ENCODE measurements at places on chromosomes 11 and 22.

DNA sequence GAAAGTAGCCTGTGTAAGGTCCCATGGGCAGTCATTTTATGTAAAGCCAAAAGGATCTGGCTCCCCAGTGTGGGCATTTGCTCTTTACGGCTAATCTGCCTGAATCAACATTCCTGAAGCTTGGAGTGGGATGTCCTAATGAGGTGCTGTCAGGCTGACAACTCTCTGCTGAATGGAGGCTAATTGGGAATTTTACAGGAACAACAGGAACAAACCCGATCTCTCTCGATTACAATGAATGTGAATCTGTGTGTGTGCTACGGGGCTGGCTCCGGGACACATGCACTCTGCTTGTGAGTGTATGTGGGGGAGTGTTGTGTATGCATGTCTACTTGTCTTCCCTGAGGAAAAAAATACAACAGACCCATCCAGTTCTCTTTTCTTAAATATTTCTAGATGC, 415.2 kb downstream of the TENM4 start:
- no peak for DNase-seq

- no peak for DNase-seq
Observed at GRCh38 chr11:72813740-72814285, 398 bp upstream of the ATG16L2 start.

DNA sequence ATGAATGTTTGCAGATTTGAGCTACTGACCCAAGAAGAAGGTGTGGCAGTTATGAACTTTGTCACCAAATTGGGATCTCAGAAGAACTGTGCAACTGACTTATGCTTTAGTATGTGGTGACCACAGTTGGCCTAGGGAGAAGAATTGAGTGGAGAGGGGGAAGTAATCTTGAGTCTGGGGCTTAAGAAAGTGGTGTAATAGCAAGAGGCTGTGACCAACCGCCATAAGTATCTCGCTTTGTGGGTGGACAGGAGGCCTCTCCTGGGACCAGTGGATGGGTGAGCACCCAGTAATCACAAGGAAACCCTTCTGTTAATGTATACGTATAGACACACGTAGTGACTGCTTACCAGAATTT, 12.7 kb upstream of the IL10RA start:
- no peak for DNase-seq

DNA sequence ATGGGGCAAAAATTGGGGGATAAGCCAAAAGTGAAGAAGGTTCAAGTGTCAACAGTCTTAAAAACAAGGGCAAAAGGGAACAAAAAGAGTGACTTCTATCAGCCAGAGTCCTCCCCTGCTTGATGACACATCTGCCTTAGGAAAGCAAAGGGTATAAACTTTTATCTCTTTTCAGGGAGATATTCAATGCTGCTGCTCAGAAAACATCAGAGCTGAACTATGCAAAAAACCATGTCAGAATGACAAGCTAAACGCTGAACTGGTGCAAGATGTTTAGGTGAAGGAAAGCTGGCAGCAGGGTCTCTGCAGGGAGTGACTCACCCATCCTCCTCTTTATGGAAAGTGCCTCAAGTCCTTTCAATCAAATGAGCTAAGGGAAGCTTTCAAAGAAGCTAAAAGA, 24.7 kb downstream of the ALG9 start:
- DNase-seq: no peak

DNA sequence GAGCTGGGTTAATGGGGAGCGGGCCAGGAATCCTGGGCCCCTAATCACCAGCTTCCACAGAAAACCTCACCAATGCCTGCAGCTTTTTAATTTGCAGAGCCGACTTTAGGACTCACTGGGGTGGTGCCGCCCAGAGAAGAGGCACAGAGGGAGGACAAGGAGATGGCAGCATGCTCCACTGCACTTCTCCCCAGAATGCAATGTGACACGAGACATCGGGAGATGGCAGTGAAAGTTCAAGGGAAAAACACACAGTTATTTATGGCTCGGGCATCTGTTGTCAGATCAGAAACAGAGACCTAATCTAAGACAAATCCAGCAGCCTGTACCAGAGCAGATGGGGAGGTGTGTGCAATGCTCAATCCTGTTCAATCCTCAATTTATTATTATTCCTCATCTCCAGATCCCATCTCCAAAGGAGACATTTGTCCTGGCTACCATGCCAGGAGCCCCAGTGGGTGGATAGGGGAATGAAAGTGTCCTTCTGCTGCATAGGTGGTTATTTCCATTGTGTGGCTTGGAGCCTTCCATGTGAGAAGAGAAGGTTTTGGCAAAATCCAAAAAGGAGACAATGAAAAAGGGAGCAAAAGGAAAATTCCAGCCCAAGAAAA, 250.0 kb downstream of the NXPE2 start:
- no peak for DNase-seq

DNA sequence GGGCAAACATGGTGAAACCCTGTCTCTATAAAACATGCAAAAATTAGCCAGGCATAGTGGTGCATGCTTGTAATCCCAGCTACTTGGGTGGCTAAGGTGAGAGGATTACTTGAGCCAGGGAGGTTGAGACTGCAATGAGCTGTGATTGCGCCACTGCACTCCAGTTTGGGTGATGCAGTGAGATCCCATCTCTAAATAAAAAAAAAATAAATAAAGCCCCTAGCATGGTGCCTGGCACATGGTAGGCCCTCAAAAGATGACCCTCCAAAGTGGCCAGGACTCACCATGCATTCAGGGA, 74.6 kb downstream of the PTPRJ start:
- DNase-seq: no peak

- DNase-seq: no peak
Observed at GRCh38 chr11:65851083-65851579, 6.8 kb downstream of the CFL1 start.

DNA sequence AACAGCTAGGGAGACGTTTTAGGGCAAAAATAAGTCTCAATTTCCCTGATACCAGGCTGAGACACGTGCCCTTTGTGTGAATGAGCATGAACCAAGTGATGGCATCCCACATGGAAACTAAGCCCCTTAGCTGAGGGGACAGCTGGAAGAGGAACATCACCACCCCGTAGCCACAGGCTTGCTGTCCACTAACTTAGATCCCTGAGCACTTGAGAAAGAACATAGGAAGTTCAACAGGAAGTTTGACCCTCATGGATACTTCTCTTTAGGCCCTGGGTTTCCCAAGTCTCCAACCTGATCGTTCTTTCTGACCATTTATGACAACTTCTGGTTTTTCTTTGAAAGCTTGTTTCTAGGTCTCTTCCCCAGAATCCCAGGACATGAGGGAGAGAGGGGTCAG, 11.6 kb upstream of the CKAP5 start:
- DNase-seq: no peak

DNA sequence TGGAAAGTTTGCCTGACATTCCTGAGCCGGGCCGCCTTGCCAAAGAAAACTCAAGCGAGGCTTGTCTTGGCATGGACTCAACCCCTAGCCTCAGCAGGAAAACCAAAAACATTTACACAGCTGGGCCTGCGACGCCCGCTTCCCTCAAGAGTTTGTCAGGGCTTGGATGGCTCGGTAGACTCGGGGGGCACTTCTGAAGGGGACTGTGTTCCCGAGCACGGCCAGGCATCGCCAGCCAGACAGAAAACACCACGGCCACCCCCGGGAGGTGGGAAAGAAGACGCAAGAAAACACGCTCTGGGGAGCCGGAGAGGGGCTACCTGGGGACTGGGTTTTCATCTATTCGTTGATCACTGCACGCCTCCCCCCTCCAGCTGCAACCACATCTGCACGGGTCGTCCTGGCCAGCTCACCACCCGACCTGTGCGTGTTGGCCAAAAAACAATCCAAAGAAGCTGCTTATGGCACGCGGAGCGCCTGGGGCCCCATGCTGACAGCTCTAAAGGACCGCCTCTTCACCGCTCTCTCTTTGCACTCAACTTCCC, 380.7 kb downstream of the MN1 start:
- DNase-seq: no peak

DNA sequence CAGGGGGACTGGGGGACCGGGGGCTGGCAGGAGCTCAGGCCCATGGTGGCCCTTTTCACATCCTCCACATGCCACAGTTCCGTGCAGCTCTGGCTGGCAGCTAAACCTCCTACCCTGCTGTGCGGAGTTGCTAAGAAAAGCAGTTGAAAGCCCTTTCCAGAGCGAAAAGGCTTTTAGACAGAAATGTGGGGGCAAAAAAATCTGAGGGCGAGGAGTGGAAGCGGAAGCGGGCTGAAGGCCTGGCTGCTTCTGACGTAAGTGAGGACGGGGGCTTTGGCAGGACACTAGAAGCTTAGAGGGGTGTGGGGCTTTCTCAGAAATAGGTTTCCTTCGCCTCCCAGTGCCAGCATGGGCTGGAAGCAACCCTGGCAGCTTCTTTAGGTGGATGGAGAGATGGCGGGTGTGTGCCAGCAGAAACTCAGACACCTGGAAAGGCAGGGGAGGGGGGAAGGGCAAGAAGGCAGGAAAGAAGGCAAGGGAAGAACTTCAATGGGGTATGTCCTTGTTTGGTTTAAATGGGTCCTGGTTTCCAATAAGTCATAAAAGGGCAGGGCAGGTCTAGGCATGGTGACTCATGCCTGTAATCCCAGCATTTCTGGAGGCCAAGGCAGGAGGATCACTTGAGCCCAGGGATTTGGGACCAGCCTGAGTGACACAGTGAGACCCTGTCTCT, 11.2 kb upstream of the DGKZ start:
- no peak for DNase-seq

GRCh38 chr22:47445716-47446290, 683.4 kb downstream of the TBC1D22A start:
- no peak for DNase-seq

- no peak for DNase-seq
Observed at GRCh38 chr11:7749456-7749855, 43.2 kb upstream of the OVCH2 start.
